ENCODE measurements at places on chromosomes 16 and 17. TPM values are rescaled to one million over a fixed set of nuclear protein-coding genes. Genes with fewer than 3 reads are reported as not detected.

DNA sequence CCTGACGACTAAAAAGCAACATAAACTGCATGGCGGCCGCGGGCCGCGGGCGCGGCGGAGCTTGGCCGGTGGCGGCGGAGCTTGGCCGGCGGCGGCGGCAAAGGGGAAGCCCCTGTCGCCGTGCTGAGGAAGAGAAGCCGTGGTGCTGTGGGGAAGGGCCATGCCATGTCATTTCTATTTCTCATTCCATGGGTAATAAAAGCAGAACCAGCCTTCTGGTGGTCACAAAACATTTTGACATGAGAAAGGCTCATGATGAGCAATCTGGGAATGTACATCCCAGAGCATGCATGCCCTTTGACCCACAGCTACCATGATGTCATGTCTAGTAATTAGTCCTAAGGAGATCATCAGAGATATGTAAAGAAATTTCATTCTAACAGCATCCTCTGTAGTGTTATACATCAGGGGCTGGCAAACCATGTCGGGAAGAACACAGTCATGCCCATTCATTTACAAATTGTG, 23.9 kb upstream of the HEATR6 start:
- DNase-seq = no peak

DNA sequence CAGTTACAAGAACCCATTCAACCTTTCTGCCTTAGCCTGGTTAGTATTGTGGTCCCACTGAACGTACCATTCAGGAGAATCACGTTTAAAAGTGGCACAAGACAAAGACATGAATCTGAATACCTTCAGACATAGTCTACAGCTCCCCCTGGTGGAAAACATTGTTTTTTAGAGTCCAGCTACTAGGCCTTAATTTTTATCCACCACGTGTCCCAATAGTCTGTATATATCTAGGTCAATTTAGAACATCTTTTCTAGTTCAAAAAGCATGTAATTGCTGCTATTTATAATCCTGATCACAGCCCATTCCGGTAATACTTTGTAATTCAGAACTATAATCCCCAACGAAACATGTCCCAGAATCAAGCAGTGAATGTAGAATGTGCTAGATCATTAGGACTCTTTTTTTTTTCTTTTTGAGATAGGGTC, 13.7 kb upstream of the GUCY2D start:
- DNase-seq = no peak

DNA sequence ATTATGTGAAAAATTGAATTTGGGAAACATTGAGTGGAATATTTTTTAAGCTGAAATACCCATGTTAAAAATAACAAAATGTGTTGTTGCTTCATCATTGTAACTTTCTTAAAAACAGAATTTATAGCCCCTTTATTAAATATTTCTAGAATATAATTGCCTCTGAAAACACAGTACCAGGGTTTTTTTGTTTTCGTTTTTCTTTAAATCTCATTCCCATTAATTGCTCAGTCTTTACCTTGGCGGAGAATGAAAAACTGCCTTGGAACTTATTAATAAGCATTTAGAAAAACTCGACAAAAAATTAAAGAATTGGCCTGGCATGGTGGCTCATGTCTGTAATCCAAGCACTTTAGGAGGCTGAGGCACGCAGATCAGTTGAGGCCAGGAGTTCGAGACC, 195.2 kb upstream of the TBX2 start:
- DNase-seq = no peak

The HS3ST3B1 gene
- 76.9 TPM for total RNA-seq

DNA sequence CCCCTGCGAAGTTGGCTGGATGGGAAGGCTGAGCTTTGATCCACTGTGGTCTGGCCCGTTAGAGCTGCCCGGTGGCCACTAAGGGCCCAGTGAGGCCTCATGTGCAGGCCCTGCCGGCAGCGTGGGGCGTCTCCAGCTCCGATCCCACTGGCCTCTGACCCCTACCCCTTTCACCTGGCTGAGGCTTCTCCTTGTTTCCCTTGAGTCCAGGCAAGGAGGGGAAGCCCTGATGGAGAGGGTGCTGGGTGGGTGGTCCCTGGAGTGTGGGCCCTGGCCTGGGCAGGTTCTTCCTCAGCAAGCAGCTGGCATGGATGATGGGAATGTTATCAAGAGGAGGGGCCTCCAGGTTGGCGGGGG, 356.8 kb downstream of the SEC14L1 start:
- no peak for DNase-seq

- DNase-seq = no peak
Measured at GRCh38 chr16:53061701-53062159, 6.9 kb downstream of the CHD9 start.

Data from osteocyte (in vitro differentiated cells).